Muscle of arm (tissue), 14 donors: ENCODE measurements at places on chromosomes 2 and 18. TPM values are rescaled to one million over a fixed set of nuclear protein-coding genes. Genes with fewer than 3 reads are reported as not detected.

DNA sequence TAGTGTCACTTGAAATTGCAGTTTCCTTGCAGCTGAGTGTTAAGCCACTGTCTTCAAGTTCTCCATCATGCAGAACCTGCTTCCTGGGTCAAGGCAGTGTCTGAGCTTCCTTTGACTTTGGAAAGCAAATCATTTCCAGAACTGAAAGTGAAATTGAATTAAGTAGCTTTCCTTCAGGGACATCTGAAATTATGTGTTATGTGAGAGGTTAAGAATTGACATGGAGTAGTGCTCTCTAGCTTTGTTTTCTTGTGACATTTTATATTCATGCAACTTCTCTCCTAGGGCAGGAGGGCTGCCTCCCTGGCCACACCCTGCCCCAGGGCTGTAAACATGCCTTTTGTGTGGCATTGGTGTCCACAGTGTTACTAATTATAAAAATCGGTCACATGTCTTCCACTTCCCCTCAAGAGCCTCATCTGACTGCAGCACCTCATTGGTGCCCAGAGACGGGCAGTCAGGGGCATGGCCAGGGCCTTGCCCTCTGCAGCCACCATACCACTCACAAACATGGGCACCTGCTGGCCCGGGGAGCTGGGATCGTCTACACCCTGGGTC is 14.4 kb downstream of the RAB12 start:
- DNase-seq: no peak

DNA sequence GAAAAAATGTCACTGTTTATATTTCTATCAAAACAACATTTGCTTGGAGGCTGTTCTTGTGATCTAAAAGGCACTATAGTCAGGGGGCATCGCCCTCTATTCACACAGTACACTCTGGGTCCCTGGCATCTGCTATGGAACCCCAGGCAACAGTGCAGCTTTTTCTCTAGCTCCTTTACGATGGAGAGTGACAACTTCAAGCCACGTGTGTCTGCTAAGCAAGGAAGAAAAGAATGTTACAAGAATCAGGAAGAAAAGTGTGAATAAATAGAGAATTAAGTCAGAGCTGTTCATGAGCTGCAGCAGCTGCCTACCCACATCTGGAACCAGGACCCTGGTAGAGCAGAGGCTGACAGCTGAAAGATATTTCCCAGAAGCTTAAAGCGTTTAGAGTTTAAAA is 11.2 kb downstream of the RND3 start:
- no peak for DNase-seq

GRCh38 chr2:65710356-65710755 is 278.0 kb upstream of the SPRED2 start:
- no peak for DNase-seq

GRCh38 chr2:72942881-72943418 is 25.6 kb downstream of the EMX1 start:
- DNase-seq: no peak

DNA sequence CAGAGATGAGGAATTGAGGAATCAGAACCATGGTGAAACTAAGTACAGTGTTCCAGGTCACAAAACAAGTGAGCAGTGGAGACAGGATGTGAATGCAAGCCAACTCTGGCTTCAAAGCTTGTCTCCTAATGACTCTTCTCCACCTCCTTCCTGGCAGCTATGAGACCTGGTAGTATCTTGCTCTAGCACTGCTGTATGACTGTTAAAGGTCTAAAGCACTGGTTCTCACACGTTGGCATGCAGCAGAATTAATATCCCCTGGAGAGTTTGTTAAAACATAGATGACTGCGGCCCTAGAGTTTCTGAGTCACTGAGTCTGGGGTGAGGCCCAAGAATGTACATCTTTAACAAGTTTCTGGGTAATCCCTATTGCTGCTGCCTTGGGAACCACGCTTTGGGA is 63.3 kb downstream of the SUCLG1 start:
- DNase-seq: no peak

DNA sequence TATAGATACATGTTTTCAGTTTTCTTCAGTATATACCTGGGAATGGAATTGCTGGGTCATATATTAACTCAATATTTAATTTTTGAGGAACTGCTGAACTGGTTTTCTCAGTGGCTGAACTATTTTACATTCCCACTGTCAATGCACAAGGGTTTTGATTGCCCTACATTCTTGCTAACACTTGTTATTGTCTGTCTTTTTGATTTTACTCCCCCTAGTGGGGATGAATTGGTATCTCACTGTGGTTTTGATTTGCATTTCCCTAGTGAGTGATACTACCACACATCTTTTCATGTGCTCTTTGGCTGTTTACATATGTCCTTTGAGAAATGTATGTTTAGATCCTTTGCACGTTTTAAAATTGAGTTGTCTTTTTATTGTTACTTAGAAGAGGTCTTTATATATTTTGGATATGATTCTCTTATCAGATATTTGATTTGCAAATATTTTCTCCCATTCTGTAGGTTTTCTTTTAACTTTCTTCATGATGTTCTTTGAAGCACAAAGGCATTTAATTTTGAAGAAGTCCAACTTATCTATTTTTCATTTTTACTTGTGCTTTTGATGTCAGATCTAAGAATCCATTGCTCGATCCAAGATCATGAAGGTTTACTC is 36.2 kb downstream of the ASB1 start:
- no peak for DNase-seq

DNA sequence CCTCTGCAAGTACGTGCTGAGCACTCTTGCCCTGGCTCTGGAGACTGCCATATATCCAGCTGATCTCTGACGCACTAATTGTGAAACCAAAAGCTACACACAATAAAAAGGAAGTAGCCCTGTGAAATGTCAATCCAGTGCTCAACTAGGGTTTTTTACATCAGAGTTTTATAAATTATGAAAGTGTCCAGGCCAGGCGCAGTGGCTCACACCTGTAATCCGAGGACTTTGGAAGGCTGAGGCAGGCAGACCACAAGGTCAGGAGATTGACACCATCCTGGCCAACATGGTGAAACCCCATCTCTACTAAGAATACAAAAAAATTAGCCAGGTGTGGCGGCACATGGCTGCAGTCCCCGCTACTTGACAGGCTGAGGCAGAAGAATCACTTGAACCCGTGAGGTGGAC is 24.5 kb upstream of the PEX13 start:
- no peak for DNase-seq

DNA sequence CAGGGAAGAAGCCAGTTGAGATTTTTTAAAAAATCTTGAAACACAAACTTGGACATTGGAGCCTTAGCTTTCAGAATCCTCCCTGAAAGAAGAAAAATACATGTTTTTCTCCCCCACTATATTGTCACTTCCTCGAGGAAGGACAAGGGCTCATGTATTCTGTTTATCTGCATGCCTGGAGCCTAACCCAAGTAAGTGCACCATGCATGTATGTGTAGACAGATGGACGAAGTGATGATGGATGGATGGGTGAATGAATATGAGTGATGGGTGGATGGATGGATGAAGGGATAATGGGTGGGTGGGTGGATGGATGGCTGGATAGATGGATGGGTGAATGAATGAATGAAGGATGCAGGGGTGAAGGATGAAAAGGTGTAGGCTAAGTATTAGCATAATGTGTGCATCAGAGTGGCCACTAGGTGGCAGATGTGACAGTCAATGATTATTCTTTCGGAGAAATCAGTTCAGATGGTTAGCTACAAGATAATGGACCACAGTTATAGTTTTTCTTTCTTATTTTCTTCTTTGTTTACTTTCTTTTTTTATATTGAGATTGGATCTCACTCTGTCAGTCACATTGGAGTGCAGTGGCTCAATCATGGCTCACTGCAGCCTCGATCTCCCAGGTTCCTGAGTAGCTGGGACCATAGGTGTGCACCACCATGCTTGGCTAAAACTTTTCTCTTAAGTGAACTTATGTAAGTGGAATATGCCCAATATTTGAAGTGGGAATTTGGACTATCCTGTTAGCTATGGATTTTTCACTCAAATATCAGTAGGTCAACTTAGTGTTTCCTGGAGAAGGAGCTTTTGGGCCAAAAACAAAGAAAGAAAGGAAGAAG is 18.5 kb upstream of the CCDC93 start:
- DNase-seq: no peak

DNA sequence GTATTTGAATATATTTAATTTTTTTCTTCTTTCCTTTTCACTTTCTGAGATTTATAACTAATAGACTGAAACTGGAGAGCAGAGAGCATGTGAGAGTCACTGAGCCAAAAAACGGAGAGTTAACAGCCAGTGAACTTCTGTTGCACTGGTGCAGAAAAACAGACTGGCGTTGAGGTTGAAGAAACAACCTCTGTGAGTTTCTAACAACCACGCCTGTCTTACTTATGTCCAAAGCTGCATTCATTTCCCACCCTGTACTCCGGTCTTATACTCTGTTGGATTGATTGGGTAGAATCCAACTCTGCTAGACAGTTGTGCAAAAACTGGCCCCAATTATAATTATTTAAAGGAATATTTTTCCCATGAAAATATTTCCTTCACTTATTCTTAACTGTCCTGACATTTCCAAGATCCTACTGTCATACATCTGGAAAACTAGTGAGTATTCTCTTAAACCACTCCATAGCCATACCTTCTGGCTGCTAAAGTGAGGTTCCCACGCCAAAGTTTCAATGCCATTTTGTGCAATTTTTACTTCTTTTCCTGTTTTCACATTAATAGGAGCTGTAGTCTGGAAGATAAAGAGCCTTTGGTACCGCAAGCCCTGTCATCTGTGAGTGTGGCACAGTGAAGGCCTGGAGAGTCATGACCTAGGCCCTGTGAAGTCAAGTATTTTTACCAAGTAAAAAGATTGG is 9.4 kb downstream of the CYP1B1 start:
- DNase-seq: peak; percentile 77

GRCh38 chr2:169203952-169204351 is 134.6 kb downstream of the DHRS9 start:
- no peak for DNase-seq

- DNase-seq: peak; percentile 14
These were observed 39.3 kb upstream of the SERPINB2 start for GRCh38 chr18:63848159-63848558.

- DNase-seq: no peak
These were observed 9.3 kb upstream of the TBC1D8 start for GRCh38 chr2:101160454-101160853.

Gene LRRFIP1
- polyA plus RNA-seq: 126 TPM

Gene KCNJ3
- polyA plus RNA-seq: 0.80 TPM

Gene MOGAT1
- not detected for polyA plus RNA-seq

Gene INPP5D
- 26.1 TPM for polyA plus RNA-seq

Gene HOXD13
- not detected for polyA plus RNA-seq

Gene TRIM43
- not detected for polyA plus RNA-seq

Gene AQP12B
- not detected for polyA plus RNA-seq

Gene CTAGE1
- not detected for polyA plus RNA-seq

Gene CHRNA1
- not detected for polyA plus RNA-seq
